ENCODE measurements at places on chromosomes 13 and 19. TPM values are rescaled to one million over a fixed set of nuclear protein-coding genes. Genes with fewer than 3 reads are reported as not detected.
A peak's percentile ranks its signal among the peaks of the same experiment; 100 is the strongest.

Gene MED4
- total RNA-seq = 33.9 TPM

- peak; percentile 60 for DNase-seq
Measured at GRCh38 chr19:18340190-18340989, at the start of gene PGPEP1. TSS of gene PGPEP1 (plus strand) at chr19:18340598. CDS start at chr19:18340682, 84 bp downstream.

GRCh38 chr19:10315335-10316214, at the start of gene FDX2:
TSS of gene FDX2 (minus strand) at chr19:10316015. CDS start at chr19:10315996, 19 bp downstream.
- peak; percentile 80 for DNase-seq

DNA sequence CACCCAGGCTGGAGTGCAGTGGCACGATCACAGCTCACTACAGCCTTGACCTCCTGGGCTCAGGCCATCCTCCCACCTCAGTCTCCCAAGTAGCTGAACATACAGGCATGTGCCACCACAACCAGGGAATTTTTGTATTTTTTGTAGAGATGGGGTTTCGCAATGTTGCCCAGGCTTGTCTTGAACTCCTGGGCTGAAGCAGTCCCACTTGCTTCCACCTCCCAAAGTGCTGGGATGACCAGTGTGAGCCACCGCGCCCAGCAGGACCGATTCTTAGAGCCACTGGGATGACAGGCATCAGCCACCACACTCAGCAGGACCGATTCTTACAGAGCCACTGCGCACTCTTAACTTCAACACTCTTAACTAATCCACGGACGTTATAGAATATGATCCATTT, 54.9 kb upstream of the RANBP3 start:
- no peak for DNase-seq
